Stimulated activated CD8-positive, alpha-beta memory T cell treated with anti-CD3 and anti-CD28 coated beads, Interleukin-15, amount 100 ng/mL, for 24 hours (primary cell): ENCODE measurements at places on chromosomes 11 and 22.
A peak's percentile ranks its signal among the peaks of the same experiment; 100 is the strongest.

DNA sequence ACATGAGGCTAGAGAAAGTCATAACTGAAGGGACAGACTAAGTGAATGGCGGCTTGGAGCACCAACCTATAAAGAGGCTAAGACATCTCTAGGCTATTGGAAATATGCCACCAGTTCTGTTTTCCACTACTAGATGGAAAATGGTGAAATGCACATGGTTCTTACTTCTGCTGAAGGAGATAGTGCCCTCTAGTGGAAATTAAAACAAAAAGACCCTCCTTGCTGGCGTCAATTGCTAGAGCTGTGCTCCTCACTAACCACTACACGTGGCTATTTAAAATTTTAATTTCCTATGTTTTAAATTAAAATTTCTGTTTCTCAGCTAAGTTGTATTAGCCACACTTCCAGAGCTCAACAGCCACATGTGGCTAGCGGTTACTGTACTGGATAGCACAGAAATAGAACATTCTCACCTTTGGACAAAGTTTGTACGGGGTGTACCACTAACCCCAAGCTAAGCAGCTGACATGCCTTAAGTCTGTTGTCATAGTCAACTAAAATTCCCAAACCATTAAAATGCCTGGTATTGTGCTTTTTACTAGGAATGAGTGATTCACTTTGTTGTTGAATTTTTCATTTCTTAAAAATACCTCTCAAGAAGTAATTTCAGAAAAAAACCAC lies 34.1 kb upstream of the CALCA start:
- DNase-seq, result no peak

GRCh38 chr11:6825231-6825744 lies 20.2 kb upstream of the OR10A5 start:
- no peak for DNase-seq

- DNase-seq, result no peak
These were observed 10.4 kb downstream of the ALG12 start for GRCh38 chr22:49907807-49908206.

- no peak for DNase-seq
These were observed 65.7 kb upstream of the ADA2 start for GRCh38 chr22:17284888-17285287.

DNA sequence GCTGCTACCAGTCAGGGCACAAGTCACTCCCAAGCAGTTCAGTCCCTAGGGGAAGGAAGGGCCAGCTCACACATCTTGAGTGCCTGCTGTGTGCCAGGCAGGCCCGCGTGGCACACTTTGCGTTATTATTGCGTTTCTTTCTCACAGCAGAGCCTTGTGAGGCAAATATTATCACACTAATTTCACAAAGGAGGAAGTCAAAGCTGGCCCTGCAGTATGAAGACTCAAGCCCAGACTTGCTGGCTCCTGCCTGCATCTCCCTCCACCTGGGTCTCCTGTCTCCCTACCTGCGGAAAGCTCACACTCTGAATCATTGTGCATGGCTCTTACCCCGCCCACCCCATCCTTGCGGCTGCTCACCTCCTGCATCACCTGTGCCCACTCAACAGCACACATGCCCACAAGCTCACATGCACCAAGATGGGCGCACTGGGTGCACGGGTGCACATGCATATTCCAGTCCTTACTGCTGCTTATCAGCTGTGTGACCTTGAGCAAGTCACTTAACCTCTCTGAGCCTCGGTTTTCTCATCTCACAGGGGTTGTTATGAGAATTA lies 31.7 kb upstream of the P2RY2 start:
- DNase-seq, result no peak

DNA sequence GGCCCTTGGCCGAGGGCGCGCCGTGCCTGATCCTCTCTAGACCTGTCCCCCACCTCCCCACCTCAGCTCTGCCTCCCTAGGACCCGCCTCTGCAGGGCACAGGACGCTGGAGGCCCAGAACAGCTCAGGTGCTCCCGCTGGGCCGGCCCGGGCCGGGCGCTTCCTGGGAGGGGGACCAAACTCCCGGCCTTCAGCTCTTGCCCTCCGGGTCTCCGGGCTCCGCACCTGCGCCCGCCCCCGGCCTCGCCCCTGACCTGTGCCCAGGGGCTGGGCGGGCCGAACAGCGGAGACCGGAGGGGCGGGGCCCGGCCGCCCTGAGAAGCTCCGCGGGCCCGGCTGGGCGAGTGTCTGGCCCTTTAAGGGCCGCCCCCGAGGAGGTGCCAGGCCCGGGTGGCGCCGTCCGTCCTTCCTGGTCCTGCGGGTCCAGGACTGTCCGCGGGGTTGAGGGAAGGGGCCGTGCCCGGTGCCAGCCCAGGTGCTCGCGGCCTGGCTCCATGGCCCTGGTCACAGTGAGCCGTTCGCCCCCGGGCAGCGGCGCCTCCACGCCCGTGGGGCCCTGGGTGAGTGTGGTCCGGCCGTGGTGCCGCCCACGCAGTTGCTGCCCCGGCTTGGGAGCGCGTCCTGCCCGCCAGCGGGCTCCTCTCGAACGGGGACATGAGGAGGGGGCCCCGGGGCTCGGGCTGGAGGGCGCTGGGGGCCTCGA lies at the start of gene SSH3:
Gene SSH3 (plus strand): TSS at position 399 of the 703 bp plus-strand sequence. CDS start 96 bp downstream, at position 495.
- DNase-seq, result no peak

- no peak for DNase-seq
These were observed 228.8 kb downstream of the BUD13 start for GRCh38 chr11:116543911-116544475.

DNA sequence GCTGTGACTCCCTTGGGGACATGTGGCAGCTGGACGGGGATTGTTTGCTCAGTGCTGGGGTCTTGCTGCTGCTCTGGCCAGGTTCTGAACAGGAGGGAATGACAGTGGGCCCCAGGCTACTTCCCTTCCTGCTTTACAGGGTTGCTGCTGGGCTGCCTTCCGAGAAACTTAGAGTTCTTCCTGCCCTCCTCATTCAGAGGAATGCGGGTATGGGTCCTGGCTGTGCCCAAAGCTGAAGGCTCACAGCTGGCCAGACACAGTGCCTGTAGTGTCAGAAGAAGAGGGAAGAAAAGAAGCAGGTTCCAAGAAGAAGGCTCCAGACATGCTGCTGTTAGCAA lies 108.3 kb upstream of the PARVA start:
- DNase-seq, result no peak

GRCh38 chr11:36550385-36551115 lies 17.3 kb upstream of the RAG1 start:
- DNase-seq, result no peak

- no peak for DNase-seq
These were observed 84.9 kb downstream of the CTTN start for GRCh38 chr11:70483077-70483861.

- DNase-seq, result no peak
These were observed 15.0 kb downstream of the VWCE start for GRCh38 chr11:61279934-61280659.

- DNase-seq, result no peak
These were observed 1052.3 kb downstream of the NTM start for GRCh38 chr11:132422722-132423121.

DNA sequence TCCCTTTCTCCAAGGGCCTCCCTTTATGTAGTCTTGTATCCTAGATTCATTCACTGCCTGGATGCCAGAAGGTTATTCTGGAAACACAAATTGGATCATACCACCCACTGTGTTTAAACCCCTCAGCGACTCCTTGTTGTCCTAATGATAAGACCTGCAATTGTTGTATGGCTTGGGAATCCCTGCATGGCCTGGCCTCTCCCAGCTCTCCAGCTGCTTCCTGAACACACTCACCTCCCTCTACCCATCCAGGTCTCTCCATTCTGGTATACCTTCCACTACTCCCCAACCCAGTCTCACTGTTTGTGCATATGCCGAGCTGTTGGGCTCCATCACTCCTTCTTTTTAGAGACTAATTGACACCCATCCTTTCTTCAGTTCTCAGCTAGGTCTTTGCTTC lies 124.3 kb upstream of the ALX4 start:
- no peak for DNase-seq

DNA sequence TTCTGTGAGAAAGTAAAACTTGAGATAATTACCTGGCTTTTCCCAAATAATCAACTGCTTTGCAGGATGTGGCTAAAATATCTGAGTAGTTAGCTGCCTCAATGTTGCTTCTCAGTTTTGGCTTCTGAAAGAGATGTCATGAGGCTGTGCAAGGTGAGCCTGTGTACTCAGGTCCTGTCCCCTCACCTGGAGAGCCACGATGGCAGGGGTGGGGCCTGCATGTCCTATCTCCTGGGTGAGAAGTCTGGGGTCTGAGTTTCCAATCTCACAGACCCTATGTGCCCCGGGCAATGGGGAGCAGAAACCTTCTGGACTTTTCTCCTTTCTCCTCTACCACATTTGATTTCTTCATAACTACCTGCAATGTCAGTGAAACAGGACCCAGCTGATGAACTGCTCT lies 338.6 kb upstream of the B3GAT1 start:
- no peak for DNase-seq

GRCh38 chr11:101718402-101718801 lies 134.6 kb upstream of the TRPC6 start:
- DNase-seq, result no peak

- no peak for DNase-seq
These were observed 11.6 kb downstream of the NEAT1 start for GRCh38 chr11:65434057-65434666.

DNA sequence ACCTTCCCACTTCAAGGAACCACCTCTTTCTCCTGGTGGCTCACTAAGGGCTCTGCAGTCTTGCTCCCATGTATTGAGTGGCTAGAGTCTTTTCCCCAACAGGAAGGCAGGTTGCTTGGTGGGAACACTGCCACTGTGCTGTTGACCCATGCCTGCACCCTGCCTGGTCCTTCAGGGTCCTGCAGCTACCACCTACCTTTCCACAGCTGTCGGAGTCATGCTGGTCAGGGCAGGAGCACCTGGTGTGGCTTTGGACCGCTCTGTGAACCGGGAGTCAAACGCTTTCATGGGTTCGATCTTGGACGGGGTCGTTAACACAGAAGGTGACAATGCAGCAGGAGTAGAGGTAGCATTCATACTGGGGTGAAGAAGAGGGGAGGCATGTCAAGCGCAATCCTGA lies 56.1 kb downstream of the HIRA start:
- DNase-seq, result no peak

GRCh38 chr11:66563832-66564231 lies 4.6 kb downstream of the CTSF start:
- no peak for DNase-seq

DNA sequence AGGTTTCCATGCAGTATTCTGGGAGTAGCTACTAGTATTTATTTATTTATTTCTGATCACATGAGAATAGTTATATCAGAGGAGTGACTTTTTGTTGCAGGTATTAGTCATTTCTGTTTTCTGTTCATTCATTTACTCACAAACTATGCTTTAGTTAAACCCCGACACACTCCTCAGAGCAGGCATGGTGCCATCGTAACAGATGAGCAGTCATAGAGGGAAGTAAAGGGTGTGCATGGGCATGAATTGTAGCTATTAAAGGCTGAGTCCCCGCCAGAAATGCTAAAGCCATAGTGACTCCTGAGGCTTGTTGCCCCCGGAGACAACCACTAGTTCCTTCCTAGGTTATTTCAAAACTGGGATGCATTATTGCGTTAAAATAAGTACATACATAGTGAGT lies 10.6 kb downstream of the JHY start:
- no peak for DNase-seq

DNA sequence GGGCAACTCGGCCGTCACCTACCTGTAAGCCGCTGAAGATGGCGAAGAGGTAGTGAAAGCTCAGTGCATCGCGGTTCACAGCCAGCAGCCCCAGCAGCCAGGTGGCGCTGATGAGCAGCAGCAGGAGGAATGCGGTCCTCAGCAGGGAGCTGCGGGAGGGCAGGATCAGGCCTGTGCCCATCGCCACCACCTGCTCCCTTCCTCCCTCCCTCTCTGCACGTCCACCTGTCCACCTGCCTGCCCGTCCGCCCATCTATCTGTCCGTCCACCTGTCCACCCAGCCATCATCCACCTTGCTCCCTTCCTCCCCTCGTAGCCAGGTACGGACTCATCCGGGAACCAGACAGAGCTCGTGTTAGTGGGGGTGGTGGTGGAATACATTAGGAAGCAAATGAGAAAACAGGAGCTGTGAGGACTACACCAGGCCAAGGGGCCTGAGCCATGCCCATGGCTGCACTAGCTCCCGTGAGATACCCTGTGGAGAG lies 32.2 kb downstream of the TRMU start:
- peak; percentile 40 for DNase-seq

DNA sequence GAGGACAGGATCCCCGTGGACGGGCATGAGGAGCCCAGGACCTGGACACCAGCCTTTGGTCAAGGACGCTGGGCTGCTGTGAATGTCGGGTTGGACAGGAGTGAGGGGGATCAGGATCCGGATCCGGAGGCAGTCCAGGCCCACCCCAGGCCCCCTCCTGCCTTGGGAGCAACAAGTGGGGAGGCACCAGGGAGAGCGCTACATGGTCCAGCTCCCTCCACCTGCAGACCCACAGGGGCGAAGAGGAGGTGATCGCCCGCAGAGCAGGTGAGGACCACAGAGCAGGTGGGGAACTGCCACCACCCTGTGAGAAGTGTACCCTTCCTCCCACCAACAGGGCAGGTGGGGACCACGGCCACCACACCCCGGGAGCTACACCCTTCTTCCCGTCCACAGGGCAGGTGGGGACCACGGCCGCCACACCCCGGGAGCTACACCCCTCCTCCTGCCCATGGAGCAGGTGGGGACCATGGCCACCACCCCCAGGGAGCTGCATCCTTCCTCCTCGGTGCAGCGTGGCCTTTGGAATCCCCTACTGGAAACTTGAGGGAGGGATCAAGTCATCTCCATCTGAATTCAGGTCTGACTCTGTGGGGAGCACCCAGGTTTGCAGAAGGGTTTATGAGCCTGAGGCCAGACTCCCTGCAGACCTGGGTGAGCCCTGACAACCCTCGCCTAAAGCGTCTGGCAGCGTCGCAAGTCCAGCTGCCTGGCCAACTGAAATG lies 141.0 kb downstream of the BRD1 start:
- DNase-seq, result no peak

- no peak for DNase-seq
These were observed at the start of gene AHNAK for GRCh38 chr11:62546244-62546928. Gene AHNAK, minus strand, starts transcription at chr11:62546806. Its CDS starts 10,708 bp downstream, at chr11:62536098.

- DNase-seq, result peak; percentile 10
These were observed at the start of gene P2RY2 for GRCh38 chr11:73218106-73218829. Gene P2RY2, plus strand, starts transcription at chr11:73218281. Its CDS starts 15,879 bp downstream, at chr11:73234160.

DNA sequence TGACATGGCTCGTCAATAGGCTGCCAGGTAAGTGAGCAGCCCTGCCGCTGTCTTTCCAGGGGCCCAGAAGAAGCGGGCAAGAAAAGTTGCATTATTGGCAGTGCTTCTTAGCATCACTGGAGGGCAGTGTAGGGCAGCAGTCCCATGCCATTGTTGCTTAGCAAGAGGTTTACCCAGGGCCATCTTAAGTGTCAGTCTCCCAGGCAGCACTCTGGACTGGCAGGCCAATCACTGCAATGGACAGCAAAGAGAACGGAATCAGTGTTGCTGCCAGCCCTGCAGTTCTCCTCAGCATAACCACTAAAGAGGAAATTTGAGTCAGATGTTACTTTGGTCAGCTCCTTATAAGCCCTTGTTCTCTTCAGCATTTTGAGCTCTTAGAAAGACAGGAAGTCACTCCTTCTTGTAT lies 13.4 kb upstream of the GRK2 start:
- no peak for DNase-seq

GRCh38 chr22:36197065-36197440 lies 4.6 kb downstream of the APOL4 start:
- DNase-seq, result no peak
